COR-L47 (cell line): ENCODE measurements at places on chromosomes 5 and 9.

DNA sequence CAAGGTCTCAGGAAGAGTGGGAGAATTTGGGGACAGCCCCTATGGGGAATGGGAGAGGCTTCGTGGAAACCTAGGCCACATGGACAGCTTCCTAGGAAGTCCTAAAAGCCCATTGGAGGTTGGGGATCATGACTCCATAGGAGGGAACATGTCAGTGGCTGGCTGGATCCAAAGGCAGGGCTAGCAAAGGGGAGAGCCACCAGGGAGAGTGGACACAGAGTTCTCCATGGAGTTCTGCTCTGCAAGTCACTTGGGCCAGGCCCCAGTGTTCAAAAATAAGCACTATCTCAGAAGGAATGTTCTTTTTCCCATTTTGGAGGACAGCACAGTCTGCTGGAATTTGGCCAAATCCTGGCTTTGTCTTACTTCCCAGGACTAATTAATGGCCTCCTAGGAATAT, 140.6 kb upstream of the RAD23B start:
- no peak for DNase-seq

DNA sequence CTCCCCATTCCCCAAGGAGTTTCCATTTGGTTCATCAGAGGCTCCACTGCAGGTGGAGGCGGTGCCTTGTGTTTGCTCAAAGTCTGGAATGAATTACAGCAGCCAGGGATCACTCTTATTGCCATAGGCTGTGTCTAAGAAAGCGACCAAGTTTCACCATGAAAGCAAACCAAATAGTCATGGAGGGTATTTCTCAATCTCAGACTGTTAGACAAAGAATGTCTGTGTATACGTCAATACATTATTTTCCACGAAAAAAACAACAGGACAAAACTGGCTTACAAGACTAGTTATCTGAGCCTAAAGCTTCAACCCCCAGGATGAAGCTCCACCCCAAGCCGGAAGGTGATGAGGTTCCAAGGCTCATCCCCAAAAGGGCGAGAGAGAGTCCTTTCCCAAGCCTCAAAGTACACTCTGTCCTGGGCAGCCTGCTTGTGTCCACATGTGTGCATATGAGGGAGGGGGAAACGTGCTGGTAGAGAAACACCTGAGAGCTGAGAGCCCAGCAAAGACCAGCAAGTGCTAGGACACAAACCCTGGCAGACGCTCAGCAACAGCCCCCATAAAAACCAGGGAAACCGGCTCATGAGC, 4.3 kb downstream of the B4GALT1 start:
- no peak for DNase-seq

GRCh38 chr5:112063856-112064255, 306.9 kb upstream of the NREP start:
- DNase-seq, result no peak

DNA sequence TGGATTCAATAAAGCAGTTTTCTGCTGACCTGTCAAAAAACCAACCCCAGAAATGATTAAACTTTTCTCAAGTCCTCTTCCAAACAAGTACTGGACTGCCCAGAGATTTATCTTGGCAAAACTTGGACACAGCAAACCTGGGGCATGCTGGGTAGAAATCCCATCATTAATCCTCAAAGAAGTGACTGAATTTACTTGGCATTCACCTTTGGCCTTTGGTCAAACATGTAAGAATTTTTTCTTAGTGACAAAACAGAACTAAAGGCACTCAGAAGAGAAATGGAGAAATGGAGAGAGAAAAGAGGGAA, 248.6 kb upstream of the NREP start:
- DNase-seq, result no peak

DNA sequence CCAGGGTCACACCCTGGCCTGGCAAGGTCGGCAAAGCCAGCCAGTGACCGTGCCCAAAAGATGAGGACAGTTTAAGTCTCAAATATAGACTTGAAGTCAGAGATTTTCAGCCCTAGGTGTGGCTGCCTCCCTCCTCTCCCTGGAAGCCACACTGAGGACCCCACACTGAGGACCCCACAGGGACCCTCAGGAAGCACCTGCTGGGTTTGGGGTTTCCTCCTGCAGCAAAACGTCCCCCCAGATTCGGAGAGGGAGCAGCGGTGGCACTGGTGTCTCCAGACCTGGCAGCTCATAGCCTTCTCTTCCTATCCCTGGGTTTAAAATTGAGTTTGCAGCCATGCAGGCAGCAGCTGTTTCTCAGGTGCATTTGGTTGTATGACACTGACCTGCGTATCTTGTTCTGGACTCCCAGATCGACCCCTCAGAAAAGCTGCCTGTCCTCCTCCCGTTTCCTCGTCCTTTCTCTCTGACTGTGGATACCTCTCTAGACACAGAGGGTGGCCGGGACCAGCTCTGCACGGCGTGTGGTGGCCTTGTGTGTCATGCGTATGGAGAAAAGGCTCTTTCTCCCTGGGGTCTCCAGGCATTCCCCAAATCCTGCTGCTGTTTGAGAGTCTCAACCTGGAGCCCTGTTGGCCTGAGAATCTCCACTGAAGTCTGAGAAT, 36.6 kb downstream of the MRPL36 start:
- DNase-seq, result no peak

GRCh38 chr9:129125478-129125877, 14.3 kb downstream of the PTPA start:
- no peak for DNase-seq

DNA sequence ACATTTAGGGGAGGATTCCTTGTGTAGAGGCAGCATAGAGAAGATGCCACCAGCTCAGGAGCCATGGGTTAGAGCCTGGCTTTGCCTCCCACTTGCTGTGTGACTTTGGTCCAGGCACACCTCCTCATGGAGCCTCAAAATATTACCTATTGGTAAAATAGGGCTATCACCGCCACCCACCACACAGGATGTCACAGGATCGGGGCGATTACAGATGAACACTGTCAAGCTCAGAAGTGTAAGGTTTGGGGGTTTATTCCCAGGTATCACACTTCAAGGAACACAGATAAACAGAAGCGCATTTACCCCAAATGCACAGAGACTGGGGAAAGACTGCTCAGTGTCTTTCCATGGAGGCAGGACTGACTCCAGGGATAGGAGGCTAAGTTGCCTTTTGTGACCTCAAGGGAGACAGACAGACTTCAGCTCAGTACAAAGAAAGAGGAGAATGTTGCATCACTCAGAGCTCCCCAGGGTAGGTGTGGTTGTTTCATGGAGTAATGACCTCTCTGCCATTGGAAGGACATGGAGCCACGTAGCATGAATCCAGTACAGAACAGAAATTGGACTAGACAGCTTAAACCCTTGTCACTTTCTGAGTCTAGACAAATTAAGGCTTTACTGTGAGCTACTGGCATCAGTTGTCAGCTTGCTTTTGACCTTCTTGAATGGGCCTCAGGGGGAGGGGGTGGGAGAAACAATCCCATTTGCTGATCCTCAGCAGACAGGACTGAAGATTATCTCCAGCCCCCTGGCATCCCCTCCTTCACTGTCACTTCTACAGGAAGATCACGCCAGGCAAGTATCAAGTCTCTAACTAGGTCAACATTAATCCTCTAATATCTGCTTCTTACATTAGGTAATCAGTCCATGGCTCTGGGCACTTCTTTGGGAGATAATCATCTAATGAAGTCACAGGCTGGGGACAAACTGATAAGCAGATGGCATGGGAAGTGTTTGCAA, 6.5 kb downstream of the TRAF1 start:
- no peak for DNase-seq

- peak; percentile 85 for DNase-seq
Measured at GRCh38 chr5:37717613-37718431, 122.0 kb downstream of the GDNF start.

GRCh38 chr5:616484-617039, 4.4 kb downstream of the CEP72 start:
- no peak for DNase-seq

- DNase-seq, result no peak
Measured at GRCh38 chr5:32975656-32976375, 264.7 kb downstream of the NPR3 start.

DNA sequence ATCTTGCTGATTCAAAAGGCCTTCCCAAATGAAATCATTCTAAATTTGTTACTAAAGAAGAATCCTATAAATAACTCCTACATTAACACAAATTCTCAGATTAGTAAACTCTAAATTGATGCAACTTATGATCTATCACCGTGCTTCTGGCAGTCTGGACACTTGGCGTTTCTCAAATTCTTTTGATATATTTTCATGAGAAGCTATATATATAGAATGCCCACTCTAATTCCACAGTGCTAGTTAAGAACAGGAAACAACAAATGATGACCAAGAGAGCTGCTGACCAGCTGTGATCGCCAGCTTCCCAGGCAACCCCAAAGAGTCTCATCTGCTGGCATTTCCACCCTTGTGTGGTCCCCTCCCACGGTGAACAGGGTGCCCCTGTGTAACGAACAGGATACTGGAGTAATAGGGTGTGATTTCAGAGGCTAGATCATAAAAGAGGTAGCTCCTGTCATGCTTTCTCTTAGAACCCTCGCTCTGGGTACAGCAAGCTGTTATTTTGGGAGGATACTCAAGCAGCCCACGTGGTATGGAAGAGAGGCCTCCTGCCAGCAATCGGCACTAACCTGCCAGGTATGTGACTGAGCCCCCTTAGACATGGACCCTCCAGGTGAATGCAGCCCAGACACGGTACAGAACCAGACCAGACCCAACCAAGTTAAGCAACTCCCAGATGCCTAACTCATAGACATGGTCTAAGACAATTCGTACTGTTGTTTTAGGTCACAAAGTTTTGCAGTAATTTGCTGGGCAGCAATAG, 64.7 kb downstream of the CDC14B start:
- no peak for DNase-seq

- DNase-seq, result no peak
Measured at GRCh38 chr9:32647671-32648070, 12.2 kb upstream of the TAF1L start.

GRCh38 chr5:111552896-111553295, 40.6 kb upstream of the STARD4 start:
- no peak for DNase-seq

- no peak for DNase-seq
Measured at GRCh38 chr9:129113645-129114304, 2.6 kb downstream of the PTPA start.

GRCh38 chr5:10892147-10892910, 131.3 kb upstream of the DAP start:
- no peak for DNase-seq

- no peak for DNase-seq
Measured at GRCh38 chr5:107444300-107444699, 226.4 kb downstream of the EFNA5 start.

GRCh38 chr9:134682026-134682425, 40.4 kb downstream of the COL5A1 start:
- no peak for DNase-seq

GRCh38 chr9:70557661-70558369, 143.4 kb upstream of the KLF9 start:
- DNase-seq, result no peak

- DNase-seq, result no peak
Measured at GRCh38 chr5:101364469-101364868, 461.4 kb upstream of the ST8SIA4 start.

DNA sequence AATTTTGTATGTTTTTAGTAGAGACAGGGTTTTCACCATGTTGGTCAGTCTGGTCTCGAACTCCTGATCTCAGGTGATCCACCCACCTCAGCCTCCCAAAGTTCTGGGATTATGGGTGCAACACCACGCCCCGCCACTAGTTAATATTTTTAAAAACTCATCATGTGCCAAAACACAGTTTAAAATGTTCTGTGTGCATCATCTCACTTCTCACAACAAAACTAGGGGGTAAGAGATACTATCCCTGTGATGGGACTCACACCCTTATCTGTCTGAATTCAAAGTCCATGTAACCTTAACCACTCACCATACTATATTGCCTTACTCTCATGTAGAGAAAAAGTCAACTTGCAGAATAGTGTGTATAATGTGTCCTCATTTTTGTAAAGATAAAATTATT, 2.6 kb downstream of the PKD2L2 start:
- DNase-seq, result no peak

GRCh38 chr9:92295240-92295790, 1.8 kb upstream of the IARS1 start:
- no peak for DNase-seq

GRCh38 chr5:73820326-73820725, 194.3 kb downstream of the ARHGEF28 start:
- DNase-seq, result no peak

GRCh38 chr5:145978708-145979107, 42.3 kb downstream of the SH3RF2 start:
- DNase-seq, result no peak

GRCh38 chr9:131620764-131621520, 75.6 kb downstream of the PRRT1B start:
- DNase-seq, result no peak

DNA sequence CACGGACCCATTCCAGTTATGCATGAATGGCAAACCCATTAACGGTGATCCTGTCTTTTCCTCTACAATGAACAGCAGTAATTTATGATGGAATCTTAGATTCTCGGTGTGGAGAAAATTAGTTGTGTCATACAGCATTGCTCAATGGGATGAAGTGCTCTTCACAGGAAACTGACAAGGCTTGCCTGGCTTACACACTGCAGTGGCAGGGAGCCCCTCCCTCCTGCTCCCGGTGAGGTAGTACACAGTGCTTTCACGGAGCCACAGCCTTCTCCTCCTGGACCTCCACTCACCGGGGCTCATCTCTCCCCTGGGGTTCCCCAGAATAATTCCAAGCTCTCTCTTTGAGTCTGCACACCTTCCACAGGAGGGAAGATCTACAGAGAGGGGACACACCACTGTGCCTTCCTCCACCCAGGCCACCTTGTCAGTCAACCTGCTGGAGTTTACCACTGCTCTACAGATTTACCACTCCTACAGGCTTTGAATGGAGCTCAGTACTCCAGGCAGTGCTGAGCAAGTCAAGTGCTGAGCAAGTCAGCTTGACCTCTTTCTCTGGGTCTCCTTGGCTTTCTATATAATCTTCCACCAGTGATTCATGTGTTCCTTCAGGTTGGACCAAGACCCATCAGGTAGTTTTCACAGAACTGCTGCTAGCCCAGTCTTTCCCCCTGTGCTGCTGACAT, 59.1 kb upstream of the TBC1D2 start:
- DNase-seq, result no peak

GRCh38 chr5:131932235-131932634, 13.2 kb downstream of the MEIKIN start:
- DNase-seq, result no peak

DNA sequence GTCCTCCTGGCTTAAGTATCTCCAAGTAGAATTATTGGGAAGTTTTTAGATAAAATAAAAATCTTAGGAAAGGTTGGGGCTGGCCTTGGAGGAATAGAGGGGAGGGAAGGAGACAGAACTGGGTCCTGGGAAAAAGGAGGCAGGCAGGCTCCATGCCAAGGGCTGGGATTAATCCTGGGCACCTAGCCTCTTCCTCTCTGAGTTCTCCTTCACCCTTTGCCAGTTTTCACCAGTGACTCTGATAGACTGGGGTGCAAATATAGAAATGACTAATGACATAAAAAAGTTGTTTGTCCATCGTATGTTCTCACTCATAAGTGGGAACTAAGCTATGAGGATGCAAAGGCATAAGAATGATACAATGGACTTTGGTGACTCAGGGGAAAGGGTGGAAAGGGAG, 81.9 kb downstream of the RMI1 start:
- DNase-seq, result no peak
